ENCODE measurements at places on chromosomes 1 and 21. TPM values are rescaled to one million over a fixed set of nuclear protein-coding genes. Genes with fewer than 3 reads are reported as not detected.

Gene TMIGD3
- 0.33 TPM for total RNA-seq

Gene SPRR2A
- total RNA-seq = not detected

Gene KRTAP19-8
- not detected for total RNA-seq

Gene PTPN7
- not detected for total RNA-seq

Gene SRGAP2C
- total RNA-seq = 32.8 TPM

Gene CFHR5
- total RNA-seq = not detected

Gene CD53
- total RNA-seq = not detected

Gene TARBP1
- total RNA-seq = 20.9 TPM

Gene NTNG1
- total RNA-seq = 2.2 TPM

Gene PLEKHN1
- total RNA-seq = 0.65 TPM

Gene FCRL2
- total RNA-seq = not detected

Gene SLAMF8
- total RNA-seq = not detected

Gene TRABD2B
- under 0.01 TPM for total RNA-seq

Gene SH2D2A
- total RNA-seq = 0.33 TPM

Data from vein endothelial cell (primary cell).